GM12864 (cell line): ENCODE measurements at places on chromosomes 1 and 21.

DNA sequence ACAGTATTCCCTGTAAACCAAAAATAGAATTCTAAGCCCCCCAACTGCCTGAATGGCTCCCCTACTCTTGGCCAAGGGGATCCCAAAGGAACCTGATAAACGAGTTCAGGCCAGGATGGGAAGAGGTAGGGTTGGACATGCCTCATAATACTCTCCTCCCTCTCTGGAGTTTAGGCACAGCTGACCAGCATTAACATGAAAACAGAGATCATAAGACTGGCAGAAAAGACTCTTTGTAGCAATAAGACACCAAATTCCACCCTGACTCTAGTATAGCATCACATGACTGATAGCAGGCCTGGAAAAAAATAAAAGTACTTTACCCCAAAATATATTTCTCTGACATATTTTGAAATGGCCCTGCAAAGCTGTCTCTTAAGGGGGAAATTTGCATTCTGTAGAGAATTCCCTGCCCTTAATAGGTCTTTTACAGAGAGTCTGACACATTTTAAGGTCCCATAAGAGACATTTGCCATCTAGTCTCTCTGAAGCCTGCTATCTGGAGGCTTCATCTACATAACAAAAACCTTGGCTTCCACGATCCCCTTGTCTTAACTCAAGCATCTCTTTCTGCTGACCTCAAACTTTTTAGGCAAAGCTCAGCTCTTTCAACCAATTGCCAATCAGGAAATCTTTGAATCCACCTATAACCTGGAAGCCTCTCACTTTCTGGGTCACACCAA, 55.9 kb downstream of the SIK1 start:
- DNase-seq = no peak

DNA sequence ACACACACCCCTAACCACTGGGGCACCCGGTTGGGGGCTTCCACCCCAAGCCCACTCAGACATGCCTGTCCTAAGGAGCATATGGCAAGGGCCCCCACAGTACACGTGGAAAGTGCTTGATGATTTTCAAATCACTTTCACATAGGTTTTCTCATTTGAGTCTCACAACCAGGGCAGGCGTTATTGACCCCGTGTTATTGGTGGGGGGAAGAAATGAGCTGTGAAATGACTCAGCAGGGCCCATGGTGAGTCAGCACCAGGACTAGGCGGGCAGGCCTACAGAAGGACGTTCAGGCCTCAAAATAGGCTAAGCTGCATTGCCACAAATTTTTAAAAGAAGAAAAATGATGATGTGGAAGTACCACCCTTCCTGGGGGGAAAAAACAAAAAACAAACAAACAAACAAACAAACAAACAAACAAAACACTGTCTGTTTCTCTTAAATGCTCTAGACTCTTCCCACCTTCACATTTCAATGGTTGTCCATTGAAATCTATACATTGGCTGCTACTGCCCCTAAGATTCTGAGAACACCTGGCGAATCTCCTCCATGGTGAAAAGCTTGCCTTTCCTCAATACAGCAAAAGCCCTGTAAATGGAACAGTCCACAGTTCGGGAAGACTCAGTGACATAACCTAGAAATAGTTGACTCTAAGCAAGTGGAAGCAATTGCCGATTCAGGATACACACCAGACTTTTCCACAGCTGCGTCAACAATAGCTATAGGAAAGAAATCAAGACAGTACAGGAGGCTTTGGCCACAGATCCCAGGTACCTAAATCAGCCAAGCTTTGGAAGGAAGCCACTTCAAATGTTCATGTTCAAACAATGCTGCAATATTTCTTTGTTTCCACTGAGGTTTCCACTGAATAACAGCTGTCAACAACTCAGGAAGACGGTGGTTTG, 234.7 kb downstream of the TOMM20 start:
- DNase-seq = no peak

- DNase-seq = no peak
These were observed 201.2 kb upstream of the L1TD1 start for GRCh38 chr1:61993331-61993961.

DNA sequence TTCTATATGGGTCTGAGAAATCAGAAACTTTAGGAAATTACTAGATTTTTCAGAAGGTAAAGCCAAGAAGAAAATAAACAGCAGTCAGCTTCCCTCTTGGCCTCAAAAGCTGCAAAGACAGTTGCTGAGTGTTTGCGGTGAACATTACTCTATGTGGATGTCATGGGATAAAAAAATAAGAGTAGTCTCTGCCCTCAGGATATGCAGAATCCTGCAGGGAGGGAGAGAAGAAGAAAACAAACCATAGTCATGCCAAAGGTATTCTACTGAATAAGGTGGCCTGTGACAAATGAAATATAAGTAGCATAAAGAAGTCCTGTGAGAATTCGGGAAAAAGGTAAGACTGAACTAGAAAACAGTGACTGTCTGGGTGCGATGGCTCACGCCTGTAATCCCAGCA, 19.0 kb downstream of the YARS1 start:
- DNase-seq = no peak

GRCh38 chr1:100458661-100459357, 79.1 kb upstream of the GPR88 start:
- no peak for DNase-seq

DNA sequence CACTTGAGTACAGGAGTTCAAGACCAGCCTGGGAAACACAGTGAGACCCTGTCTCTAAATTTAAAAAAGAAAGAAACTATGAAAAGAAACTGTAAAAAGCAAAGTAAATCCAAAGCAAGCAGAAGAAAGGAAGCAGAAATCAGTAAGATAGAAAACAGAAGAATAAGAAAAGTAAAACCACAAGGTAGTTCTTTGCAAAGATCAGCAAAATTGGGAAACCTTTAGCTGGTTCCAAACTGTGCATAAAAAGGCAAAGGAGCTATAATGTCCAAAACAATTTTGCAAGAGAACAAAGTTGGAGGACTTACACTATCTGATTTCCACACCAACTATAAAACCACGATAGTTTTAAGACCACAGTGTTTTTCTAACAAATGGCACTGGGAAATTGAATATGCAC, 218.8 kb downstream of the RPS6KC1 start:
- no peak for DNase-seq

DNA sequence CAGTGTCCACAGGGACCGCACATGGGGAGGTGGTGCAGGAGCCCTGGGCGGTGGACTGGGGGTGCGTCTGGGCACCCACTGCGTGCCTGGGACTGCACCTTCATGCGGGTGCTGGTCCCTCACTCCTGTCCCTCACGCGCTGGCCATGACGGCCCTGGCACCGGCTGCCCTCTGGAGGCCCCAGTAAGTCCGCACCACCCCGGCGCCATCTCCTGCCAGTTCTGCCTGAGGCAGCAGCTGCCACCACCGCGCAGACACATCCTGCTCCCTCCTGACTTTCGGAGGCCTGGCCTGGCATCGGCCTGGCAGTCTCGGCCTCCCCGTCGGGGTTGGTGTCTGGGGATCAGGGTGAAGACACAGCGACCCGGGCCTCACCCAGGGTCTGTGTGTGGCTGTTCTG, 64.8 kb downstream of the MORN1 start:
- no peak for DNase-seq

DNA sequence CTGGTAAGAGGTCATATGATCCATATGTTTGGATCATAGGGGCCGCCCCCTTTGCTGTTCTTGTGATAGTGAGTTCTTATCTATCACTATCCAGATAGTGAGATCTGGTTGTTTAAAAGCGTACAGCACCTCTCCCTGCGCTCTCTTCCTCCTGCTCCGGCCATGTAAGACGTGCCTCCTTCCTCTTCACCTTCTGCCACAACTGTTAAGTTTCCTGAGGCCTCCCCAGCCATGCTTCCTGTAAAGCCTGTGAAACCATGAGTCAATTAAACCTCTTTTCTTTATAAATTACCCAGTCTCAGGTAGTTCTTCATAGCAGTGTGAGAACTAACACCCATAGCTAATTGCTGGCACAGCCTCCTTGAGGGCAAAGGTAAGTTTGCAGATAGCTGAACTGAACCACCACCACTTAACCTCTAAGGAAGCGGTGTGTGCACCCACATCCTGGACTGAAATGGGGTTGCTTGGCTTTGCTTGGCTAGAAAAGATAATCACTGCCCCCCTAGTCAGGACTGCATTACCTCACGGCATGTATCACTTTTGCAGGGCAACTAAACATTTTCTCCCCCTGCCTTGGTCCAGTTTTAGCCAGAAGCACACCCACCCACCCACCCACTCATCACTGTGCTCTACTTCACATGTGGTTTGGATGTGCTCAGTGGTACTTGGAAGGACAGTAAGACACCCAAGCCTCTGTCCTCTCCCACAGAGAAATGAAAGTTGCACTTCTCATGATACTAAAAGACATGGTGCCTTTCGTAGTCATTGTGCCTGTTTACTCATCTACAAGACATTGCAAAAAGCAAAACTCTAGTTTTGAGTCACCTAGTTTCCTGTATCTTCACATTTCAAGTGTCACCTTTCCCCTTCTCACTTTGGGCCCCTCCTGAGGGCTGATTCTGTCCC, 23.1 kb upstream of the PTAFR start:
- DNase-seq = peak; percentile 96
